ENCODE measurements at places on chromosomes 5 and 9.

DNA sequence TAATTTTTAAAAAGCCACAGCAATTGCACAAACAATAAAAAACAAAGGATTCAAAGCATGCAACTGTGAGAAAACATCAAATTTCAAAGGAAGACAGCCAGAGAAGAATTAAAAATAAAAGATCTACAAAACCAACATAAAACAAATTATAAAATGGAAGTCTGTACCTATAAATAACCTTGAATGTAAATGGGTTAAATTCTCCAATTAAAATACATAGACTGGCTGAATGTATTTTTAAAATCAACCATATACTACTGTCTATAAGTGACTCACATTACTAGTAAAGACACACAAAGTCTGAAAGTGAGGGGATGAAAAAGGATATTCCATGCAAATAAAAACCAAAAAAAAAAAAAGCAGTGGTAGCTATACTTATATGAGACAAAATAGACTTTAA is 33.7 kb downstream of the BTNL8 start:
- no peak for DNase-seq

GRCh38 chr5:66861402-66861801 is 265.2 kb downstream of the MAST4 start:
- no peak for DNase-seq

DNA sequence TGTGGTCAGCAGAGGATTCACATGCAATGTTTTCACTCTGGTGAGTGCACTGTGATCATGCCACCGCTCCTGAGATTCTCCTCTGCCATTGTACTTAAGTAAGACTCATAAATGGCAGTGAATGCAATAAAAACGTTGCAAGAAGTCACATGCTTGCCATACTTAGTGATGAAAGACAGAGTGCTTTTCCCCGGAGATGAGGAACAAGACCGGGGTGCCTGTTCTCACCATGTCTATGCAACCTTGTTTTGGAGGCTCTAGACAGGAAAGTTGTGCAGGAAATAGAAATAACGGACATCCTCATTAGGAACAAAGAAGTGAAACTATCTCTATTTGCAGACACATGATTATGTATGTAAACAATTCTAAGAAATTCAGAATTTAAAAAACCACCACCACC is 84.7 kb upstream of the IRX2 start:
- peak; percentile 35 for DNase-seq

GRCh38 chr5:116406306-116407041 is 168.1 kb downstream of the SEMA6A start:
- DNase-seq = no peak

- DNase-seq = no peak
These were observed 67.3 kb downstream of the PDZD2 start for GRCh38 chr5:31706186-31706585.

- DNase-seq = peak; percentile 21
These were observed 39.8 kb upstream of the KCNMB1 start for GRCh38 chr5:170429014-170429413.

DNA sequence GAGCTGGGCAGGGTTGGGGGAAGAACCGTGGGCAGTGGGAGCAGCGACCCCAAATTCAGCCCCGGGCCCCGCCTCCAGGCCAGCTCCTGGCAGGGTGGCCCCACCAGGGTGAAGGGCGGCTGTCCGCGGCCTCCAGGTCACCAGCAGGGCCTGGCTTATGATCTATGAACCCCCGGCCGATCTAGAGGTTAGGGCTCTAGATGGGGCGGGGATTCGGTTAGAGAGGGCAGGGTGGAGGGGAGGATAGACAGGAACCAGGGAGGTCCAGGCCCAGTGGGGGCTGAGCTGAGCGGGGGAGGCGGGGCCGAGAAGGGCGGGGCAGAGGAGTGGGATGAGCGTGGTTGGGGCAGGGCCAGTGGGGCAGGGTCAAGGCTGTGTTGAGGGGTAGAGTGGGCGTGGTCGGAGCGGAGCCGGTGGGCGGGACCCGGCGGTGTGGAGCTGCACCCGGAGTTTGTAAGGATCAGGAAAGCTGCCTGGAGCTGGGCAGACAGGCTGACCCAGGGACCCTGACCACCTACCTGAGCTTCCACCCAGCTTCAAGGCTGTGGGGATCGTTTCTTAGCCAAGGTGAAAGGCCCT is 29.3 kb upstream of the OBP2B start:
- DNase-seq = no peak

- peak; percentile 63 for DNase-seq
These were observed 373.0 kb upstream of the MEF2C start for GRCh38 chr5:89255845-89256463.

- DNase-seq = no peak
These were observed 151.5 kb downstream of the CAVIN4 start for GRCh38 chr9:100729336-100729895.

DNA sequence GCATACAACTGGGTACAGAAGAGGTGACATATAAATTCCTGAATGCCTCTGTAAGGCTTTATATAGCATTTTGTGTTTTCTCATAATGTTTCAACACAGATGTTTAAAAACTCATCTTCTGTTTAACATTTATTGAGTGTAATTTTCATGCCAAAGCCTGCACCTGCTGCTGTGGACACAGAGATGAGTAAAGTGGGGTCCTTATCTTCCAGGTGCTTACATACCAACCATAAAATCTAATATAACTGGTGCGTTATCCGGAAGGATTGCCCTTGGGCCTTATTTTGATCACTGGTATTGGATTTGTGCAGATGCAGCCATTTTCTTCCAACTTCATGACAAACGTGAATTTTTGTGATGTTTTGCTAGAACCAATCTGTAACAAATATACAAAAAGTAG is 222.3 kb downstream of the DMRT2 start:
- no peak for DNase-seq

GRCh38 chr5:147382776-147383175 is 127.1 kb downstream of the DPYSL3 start:
- no peak for DNase-seq

DNA sequence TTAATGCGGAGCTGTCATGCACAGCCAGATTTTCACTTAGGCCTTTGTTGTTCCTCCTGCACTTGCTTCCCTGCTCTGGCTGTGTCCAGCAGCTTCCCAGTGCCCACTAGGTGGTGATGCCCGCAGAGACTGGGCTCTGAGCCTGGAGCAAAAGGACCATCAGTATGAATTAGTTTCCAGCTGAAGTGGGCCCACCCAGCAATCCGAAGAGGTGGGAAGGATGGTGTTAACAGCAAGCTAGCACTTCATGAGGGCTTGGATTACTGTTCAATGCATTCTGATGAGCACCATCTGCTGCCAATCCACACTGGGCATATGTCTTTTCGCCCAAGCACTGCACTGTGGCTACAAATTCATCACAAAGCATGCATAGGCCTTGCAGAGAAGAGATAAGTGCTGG is 459.1 kb downstream of the SPOCK1 start:
- no peak for DNase-seq

DNA sequence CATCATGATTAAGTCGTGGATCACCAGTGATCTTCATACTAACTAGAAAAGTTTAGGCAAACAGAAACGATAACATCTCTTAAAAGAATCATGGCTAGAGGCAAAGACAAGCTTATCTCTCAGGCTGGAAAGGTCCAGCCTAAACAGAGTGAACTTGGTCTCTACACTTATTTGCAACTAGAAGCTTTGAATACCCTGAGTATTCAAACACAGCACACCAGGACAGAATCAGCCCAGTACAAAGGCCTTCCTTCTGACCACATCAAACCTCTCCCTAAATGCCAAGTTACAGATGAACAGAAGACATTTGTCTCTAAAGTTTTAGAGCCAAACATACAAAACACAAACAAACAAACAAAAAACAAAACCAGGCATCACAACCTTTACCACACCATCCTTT is 57.2 kb downstream of the ELAVL2 start:
- no peak for DNase-seq

DNA sequence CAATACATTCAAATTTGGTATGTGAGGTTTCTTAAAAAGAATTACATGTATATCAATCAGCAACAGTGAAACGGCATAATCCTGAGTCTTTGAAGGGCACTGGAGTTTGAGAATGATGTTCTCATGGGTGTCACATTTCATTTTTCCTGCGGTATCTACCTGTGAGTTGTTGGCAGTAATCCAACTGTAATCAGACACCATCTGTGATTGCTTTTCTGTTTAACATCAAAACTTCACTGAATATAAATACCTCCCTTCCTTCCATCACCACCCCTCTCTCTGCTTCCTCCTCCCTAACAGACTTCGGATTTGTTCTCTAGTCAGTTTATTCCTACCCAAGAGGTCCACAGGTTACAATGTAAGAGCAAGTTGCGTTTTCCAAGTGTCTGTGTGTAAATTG is 275.2 kb upstream of the PCSK5 start:
- DNase-seq = no peak

DNA sequence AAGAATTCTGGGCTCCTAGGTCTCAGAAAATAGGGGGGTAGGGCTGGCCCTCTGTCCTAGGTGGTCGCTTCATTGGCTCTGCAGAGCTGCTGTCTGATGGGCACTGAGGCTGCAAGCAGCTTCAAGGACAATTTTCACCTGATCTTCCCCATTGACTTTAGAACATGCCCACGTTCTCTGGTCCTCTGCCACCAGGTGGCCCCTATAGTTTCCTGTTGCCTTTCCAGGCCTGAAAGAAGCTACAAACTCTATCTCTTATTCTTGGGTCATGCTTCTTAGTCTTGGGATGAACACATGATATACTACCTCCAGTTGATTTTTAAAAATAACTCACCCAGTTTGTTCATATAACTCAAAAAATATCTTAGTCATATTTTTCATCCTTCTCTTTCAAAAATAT is 26.3 kb downstream of the SPZ1 start:
- peak; percentile 11 for DNase-seq

DNA sequence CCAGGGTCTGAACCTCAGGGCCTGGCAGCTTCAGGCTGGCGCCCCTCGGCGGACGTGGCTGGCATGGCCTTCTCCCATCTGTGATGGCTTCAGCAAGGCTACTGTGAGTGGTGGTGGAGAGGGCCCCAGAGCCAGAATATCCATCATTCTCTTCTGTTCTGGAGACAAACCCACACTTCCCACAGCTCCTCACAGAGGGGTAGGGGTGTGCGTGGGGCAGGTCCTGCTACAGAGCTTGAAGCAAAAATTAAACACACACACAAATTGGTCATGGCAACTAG is 9.6 kb downstream of the GPX3 start:
- DNase-seq = no peak

GRCh38 chr9:93577078-93577974 is 942 bp downstream of the PHF2 start:
- DNase-seq = no peak

DNA sequence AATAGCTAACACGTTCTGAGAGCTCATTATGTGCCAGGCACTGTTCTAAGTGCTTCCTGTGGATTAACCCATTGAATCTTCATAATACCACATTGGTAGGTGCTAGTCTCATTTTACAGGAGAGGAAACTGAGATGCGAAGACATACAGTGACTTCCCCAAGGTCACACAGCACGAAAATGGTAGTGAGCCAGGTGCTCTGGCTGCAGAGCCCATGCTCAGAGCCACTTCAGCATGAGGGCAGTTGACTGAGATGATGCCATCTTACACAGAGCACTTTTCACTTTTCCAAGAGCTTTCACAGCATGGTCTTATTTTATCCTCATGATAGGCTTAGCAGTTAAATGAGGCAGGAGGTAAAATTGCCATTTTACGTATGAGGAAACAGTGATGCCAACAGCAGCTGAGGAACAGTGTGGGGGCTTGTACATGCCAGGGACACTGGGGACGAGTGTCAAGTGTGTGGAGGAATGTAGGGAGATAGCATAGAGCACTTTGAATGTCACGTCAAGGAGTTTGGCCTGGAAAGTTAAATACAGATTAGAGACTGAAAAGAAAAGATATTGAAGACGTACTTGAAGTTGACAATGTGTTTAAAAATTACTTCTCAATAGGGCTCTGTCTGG is 180.0 kb downstream of the KIF4B start:
- DNase-seq = no peak

- peak; percentile 90 for DNase-seq
These were observed 49.9 kb downstream of the ZFAND5 start for GRCh38 chr9:72315089-72315509.

GRCh38 chr5:92163906-92164305 is 780.8 kb upstream of the ARRDC3 start:
- no peak for DNase-seq

DNA sequence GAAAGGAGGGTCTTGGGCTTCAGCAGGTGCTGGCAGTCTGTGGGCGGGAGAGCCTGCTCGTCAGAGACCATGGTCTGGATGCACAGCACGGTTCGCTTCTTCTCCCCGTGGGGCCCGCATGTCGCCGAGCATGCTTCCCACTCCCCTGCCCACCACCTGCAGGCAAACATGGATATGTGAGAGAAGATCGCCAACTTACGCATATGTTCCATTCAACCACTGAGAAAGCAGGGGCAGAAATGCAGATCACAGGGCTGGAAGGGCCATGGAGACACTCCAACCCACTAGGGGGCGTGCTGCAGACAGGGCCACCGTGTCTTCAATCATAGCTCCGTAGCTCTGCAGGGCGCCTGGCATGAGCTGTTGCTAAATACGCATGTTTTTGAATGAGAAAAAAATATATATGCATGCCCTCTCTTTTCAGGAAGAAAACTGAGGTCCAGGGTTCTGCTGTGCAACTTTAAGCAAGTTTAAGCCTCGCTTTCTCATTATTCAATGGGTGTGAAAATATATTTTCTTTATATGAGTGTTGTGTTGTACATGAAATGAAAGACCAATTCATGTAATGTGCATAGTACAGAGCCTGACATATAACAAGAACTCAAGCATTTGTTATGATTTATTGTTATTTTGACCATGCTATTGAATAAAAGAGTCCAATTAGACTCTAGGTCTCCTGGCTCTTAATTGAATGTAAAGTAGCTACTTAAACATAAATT is 148.0 kb downstream of the TARS1 start:
- DNase-seq = peak; percentile 66

DNA sequence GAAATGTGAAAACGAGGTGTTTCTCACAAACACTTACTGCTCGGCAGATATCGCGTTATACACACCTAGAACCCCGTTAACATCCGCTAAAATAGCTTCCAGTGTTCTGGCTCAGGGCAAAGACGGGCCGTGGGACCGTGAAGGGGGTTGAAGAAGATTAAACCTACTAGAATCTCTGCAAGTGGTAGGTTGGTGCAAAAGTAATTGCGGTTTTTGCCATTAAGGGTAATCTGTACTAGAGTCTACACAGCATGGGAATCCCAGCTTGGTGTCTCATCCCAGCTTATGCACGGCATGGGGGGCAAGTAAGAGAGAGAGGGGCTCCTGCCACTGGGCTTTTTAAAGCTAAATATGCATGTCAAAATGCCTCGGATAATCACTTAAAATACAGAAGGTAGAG is 43.9 kb downstream of the HRH2 start:
- no peak for DNase-seq

DNA sequence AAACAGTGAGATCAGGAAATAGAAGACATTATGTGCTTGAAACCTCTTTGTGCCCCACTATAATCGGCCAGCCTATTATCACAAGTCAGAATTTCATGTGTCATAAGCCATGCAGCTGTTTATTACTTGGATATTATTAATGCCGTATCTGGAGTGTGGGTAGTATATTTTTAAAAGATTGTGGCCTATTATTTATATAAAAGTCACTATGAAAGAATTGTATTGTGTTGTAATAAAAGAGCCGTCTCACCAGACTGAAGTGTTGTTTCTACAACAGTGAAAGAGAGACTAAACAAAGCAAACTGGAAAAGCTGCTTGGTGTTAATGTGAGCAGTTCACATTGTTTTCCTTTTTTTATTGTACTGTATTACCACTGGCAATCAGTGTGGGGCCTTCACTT is 449.1 kb downstream of the PSAT1 start:
- peak; percentile 18 for DNase-seq

Data from H4 (cell line).